Foreskin fibroblast (primary cell): ENCODE measurements at places on chromosomes 4 and X.

DNA sequence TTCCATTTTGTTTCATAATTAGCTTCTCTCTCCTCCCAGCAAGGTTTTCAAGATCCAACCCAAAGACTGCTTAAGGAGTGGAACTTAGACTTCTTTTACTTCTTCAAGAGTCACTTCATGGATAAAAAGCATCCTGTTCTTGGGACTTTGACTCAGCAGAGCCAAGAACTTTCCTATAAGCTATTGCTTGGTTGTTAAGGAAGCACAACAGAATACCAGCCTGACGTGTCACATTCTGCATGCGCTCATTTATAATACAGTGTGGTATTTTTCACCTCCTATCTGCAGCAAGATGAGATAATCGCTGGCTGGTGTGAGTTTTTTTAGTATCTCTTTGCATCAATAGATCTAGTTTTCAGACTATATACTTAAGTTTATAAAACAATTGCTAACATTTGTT is 152.1 kb downstream of the PALLD start:
- peak; percentile 62 for DNase-seq

DNA sequence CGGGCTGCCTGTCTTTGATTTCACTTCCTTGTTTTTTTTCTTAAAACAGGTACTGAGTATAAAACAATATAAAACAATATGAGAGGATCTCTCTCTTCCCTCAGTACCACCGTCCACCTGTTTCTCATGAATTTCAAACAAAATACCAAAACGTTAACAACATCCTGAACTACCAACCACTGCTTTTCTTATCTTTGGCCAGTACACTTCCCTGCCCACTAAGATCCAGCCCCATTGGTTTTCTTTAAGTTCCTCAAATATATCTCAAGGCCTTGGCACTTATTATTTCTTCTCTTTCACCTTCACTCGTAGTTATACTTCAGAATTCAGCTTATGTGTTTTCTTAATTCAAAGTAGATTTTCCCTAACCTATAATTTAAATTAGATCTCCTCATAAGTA is 370.2 kb upstream of the GRIA3 start:
- DNase-seq: no peak

DNA sequence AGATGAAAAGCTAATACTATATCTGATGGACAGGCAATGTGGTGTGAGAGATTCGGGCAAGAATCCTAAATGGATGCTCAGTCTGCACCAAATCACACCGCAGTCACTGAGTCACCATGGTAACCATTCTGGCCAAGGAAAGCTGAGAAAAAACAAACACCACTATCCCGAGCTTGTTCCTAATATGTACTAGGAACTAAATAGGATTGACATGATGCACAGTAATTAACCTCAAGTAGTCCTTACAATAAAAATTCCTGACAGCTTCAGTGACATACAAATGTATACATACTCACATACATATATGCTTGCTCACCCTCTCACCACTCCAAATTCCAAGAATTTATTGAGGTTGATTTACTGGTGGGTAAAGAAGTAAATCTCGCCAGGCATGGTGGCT is 1.1 kb upstream of the RAB40A start:
- peak; percentile 67 for DNase-seq

DNA sequence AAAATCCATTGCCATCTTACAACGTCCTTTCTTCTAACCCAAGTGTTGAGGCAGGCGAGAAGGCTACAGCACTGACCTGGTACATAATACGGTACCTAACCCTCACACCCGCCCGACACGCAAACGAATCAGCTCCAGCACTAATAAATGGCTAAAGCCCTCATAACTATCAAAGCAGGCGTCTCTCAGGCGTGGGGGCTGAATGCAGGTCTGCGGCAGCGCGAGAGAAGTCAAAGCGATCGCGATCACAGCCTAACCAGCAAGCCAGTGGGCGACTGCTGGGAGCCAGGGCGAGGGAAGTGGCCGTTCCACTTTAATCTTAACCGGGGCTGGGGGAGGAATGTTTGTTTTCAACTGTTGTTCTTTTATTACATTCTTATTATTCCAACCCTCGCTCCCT is 1.5 kb downstream of the CDX4 start:
- DNase-seq: no peak

GRCh38 chr4:159706704-159707103 is 603.8 kb downstream of the RAPGEF2 start:
- no peak for DNase-seq
